Epithelial cell of proximal tubule (primary cell): ENCODE measurements at places on chromosomes 2 and 18. TPM values are rescaled to one million over a fixed set of nuclear protein-coding genes. Genes with fewer than 3 reads are reported as not detected.

- DNase-seq = no peak
These were observed 78.6 kb upstream of the ZFP36L2 start for GRCh38 chr2:43305012-43305411.

GRCh38 chr2:168035458-168035857 is 211.9 kb downstream of the STK39 start:
- no peak for DNase-seq

DNA sequence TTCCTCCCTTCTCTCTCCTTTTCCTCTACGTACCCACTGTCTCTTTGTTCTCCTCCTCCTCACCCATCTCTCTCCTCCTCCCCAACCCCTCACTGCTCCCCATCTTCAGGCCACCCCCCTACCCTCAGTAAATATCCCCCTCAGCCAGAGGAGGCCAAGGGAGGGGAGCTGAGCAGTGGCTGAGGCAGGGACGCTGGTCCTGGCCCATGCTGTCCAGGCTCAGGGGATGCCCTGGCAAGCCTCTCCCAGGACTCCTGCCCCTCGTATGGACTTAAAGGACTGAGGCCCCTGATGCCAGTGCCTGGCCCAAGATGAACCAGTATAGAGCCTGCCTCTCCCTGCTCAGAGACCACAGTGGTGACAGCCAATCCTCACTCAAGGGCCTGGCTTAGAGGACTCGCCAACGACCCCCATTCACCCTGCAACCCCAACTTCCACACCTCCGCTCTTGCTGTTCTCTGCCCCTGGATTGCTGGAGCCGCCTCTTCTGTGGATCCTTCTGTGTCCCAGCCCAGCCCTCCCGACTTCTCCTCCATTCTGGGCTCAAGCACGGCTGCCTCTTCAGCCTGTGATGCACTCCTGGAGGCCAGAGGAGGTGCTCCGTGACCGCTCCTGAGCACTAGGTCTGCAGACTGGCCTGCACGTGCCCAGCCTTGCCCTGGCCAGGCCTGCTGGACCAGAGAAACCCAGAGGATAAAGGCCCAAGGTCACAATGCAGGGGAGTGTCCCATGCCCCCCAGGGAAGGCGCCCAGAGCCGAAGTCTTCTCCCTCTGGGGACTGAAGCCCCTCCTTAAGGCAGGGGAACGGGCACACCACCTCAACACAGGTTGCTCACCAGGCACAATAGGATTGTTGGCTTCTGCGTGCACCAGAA is 9.5 kb upstream of the DUSP2 start:
- DNase-seq = no peak

DNA sequence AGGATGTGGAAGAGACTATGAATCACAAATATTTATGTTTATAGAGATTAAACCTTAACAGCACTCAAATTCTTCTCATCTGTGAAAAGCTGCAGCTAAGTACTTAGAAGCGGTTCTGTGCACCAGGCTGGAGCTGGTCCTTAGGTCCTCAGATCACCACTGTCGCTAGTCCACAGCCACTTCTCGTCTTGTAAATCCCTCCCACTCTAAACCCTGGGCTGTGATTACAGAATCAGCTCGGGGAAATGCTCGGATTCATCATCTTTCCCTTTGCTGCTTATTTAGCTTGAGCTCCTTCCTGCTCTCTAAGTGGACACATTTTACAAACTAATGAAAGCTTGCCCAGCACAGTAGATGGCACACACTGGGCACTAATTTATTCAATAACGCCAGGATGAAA is 61.7 kb downstream of the RNF152 start:
- DNase-seq = no peak

The TUBB6 gene
- total RNA-seq = 425 and 1,079 TPM in 2 replicates
